ENCODE measurements at places on chromosomes 5 and 9. TPM values are rescaled to one million over a fixed set of nuclear protein-coding genes. Genes with fewer than 3 reads are reported as not detected.

DNA sequence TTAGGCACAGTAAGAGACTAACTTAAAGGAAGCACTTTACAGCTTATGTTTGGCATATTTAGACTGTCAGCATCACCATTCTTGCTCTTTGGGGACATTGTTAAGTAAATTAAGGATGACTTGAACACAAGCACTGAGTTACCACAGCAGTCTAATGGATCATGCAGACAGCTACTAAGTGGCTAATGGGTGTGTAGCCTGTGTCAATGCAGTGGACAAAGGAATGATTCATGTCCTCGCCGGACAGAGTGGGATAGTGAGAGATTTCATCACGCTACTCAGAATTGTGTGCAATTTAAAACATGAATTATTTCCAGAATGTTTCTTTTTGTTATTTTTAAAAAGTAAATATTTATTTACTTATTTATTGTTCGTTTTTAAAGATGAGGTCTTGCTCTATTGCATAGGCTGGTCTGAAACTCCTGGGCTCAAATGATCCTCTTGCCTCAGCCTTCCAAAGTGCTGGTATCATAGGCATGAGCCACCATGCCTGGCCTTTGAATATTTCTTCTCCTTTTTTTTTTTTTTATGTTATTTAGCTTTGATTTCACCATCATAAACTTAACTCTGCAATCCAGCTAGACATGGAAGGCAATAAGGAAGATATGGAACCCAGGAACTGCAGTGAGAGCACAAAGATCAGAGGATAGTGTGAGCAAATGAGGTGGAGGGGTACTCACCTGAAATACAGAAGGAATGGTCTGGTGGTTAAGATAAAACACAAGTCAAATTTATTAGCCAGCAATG is 53.0 kb upstream of the KLF4 start:
- no peaks in the 10 kb centered on the region for H3K4me1 ChIP-seq
- H3K36me3 ChIP-seq: no peaks in the 10 kb centered on the region
- no peaks in the 10 kb centered on the region for H3K27me3 ChIP-seq
- no peak for DNase-seq
- no peak overlapping the region for H3K4me3 ChIP-seq

The TAF1L gene
- not detected for total RNA-seq

DNA sequence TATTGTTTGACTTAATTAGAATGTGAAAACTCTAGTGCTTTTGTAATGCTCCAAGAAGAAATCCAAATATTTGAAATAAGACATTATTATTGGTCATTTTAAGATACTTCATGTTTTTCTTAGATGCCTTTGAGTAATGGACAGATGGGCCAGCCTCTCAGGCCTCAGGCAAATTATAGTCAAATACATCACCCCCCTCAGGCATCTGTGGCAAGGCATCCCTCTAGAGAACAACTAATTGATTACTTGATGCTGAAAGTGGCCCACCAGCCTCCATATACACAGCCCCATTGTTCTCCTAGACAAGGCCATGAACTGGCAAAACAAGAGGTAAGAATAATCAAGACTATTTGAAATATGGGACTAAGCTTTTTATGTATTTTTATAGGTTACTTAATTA is 69.2 kb upstream of the SREK1 start:
- DNase-seq: no peak
- H3K27ac ChIP-seq: peak overlapping the region; percentile 47
- H3K27me3 ChIP-seq: no peaks in the 10 kb centered on the region
- H3K4me1 ChIP-seq: no peaks in the 10 kb centered on the region

DNA sequence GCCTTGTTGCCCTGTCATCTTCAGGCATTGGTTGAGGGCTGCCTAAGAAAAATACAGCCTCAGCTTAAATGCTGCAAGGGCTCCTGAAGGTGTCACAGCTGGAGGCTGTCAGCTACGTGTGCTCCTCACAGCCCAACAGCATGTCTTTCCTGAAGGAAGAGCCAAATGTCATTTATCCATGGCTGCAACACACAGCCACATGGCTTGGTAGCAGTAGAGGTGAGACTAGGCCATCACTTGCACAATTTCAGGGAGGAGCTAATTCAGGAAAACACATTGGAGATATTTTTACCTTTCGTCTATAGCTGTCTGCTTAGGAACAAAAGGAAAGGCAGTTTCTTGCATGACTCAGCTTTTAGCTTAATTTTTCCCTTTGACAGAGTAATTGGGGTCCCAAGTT is 260.7 kb downstream of the SYK start:
- H3K27ac ChIP-seq: no peak overlapping the region

The LHX6 gene
- total RNA-seq: 0.09 TPM

DNA sequence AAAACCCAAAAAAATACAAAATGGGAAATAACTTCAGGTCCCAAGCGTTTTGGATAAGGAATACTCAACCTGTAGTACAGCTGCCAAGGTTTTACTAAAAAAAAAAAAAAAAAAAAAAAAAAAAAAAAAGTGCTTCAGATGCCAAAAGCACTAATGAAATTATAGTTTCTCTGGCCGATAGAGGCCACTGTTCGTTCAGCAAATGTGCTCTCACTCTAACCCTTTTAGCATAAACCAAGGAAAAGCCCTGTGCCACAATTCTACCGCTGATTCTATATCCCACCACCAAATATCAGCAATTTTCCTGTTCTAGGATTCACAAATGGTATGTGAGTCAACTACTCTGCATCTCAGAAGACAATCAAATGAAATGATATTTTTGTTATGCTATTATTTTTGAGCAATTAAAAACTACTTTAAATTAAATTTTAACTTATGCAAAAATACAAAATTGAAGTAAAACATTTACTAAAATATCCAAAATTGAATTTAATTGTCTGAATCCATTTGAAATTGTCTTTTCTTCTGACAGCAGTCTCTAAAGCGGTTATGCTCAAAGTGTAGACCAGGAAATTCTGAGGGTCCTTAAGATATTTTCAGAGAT is 79.8 kb downstream of the RICTOR start:
- H3K4me1 ChIP-seq: peaks cover 9% of the 10 kb centered on the region
- H3K36me3 ChIP-seq: peaks cover 27% of the 10 kb centered on the region
- H3K27ac ChIP-seq: no peak overlapping the region

The SLC6A3 gene
- total RNA-seq: 0.04 TPM

DNA sequence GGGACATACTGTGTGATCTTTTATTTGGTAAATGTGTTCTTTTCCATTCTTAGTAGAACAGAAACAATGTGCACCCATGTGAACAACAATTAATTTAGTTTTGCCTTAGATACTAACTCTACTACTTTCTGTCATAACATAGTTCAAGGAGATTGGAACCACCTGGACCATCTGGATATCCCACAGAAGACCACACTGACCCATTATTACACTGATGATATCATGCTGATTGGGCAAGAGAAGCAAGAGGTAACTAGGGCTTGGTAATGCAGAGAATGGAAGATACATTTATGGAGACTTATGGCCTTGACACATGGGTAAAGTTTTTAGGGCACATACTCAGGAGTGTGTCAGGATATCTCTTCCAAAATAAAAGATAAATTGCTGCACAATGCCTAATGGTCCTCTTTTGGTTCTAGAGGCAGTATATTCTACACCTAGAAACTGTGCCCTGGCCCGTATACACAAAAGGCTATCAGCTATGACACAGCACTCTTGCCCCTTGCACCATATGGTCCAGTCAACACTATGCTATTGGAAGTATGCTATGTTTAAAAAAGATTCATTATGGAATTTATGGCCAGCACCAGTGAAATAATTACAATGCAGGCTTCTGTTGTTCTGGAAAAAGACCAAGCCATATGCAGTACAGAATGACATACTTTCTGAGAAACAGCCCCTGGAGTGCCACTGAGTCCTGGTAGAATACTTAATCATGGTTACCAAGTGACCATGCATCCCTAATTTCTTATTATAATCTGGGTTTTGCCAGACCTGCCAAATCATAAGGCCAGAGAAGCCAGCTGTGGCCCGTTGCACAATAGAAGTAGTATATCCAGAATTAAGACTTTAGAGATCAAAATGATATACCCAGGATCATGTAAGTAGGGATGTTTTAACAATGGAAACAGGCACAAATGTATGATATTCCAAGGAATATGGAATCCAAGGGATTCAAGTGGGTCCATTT is 41.6 kb upstream of the MROH2B start:
- H3K27me3 ChIP-seq: peaks cover 2% of the 10 kb centered on the region
- H3K27ac ChIP-seq: no peak overlapping the region
- no peaks in the 10 kb centered on the region for H3K4me1 ChIP-seq

DNA sequence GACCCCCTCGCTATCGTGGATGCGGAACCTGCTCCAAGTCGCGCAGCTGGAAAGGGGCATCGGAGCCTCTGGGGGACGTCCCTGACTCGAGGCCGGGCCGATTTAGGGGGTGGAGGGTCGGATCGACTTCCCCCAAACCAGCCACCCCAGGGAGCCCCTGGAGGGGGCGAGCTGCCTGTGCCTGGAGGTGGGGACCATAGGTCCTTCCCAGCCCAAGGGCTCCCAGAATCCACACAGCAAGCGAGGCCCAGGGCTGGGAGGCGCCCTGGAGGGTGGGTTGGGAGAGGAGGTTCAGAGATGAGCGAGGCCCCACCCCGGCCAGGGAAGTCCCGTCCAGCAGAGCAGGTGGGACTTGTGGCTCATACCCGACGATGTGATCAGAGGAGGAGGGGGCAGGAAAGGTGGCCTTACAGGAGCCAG is 147.6 kb downstream of the GAPVD1 start:
- no peak overlapping the region for H3K27ac ChIP-seq
- no peaks in the 10 kb centered on the region for H3K27me3 ChIP-seq
- peaks cover 30% of the 10 kb centered on the region for H3K4me1 ChIP-seq
- H3K36me3 ChIP-seq: no peaks in the 10 kb centered on the region
- no peak for DNase-seq

- peak overlapping the region; percentile 96 for H3K27ac ChIP-seq
- peak overlapping the region; percentile 89 for H3K4me3 ChIP-seq
- peaks cover 9% of the 10 kb centered on the region for H3K36me3 ChIP-seq
These were observed 694 bp upstream of the PLIN2 start for GRCh38 chr9:19127871-19128500.

GRCh38 chr9:18776836-18777820 is 255.9 kb downstream of the SAXO1 start:
- H3K27me3 ChIP-seq: peaks cover 2% of the 10 kb centered on the region
- H3K4me1 ChIP-seq: peaks cover under 1% of the 10 kb centered on the region
- H3K36me3 ChIP-seq: peaks cover 9% of the 10 kb centered on the region
- H3K27ac ChIP-seq: no peak overlapping the region
- H3K4me3 ChIP-seq: no peak overlapping the region
